Frontal cortex (tissue), 4 donors: ENCODE measurements at places on chromosomes 1 and 21.

DNA sequence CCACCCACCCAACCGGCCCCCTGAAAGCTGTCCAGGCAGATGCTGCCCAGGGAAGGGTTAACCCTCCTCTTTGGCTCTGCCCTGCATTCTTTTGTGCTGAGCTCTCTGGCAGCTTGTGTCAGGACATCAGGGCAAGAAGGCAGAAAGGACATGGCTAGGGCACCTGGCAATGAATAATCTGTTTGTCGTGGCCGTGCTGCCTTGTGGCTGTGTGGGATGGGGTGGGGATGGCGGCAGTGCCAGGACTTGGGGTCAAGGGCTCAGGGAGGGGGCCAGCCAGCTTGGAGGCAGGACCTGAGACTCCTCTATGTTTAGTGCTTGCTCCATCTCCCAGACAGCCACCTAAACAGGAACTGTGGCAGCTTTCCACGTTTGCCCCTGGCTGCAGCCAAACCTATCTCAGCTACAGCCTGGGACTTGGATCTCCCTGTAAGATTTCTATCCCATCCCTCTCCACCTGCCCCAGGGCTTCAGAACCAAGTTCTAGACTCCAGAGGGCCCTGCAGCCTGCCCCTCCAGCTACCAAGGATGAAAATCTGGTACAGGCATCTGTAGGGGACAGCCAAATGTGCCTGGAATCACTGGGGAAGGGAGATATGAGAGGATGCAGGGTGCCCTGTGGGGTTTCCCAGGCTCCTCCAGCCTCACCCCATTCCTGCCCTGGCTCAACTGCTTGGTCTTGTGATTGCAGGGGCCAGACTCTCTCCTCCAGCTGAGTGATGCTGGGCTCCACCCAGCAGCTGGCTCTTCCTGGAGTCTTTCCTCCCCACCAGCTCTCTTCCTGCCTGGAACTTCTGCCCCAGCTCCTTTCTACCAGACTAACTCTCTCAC, 9.6 kb upstream of the GPR37L1 start:
- DNase-seq = no peak

- DNase-seq = no peak
Observed at GRCh38 chr1:3125078-3125477, 56.1 kb downstream of the PRDM16 start.

DNA sequence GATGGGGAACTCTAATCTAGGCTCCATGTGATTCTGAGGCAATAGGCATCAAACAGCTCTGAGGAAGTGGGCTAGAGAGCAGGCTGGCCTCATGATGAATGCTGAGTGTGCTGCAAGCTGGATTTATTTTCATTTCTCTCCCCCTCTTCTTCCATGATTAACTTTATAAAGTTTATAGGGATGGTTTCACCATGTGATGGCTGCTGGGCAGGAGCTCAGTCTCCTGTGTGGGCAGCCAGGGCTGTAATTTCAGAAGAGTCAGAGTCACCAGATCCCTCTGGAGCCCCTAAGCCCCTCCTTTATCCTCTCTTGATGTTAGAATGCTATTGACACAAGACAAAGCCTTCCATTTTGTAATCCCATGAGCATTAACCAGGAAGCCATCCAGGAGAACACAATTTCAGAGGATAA, 143.6 kb downstream of the CNIH3 start:
- DNase-seq = no peak

- no peak for DNase-seq
Observed at GRCh38 chr1:63103682-63104081, 218.7 kb upstream of the FOXD3 start.

DNA sequence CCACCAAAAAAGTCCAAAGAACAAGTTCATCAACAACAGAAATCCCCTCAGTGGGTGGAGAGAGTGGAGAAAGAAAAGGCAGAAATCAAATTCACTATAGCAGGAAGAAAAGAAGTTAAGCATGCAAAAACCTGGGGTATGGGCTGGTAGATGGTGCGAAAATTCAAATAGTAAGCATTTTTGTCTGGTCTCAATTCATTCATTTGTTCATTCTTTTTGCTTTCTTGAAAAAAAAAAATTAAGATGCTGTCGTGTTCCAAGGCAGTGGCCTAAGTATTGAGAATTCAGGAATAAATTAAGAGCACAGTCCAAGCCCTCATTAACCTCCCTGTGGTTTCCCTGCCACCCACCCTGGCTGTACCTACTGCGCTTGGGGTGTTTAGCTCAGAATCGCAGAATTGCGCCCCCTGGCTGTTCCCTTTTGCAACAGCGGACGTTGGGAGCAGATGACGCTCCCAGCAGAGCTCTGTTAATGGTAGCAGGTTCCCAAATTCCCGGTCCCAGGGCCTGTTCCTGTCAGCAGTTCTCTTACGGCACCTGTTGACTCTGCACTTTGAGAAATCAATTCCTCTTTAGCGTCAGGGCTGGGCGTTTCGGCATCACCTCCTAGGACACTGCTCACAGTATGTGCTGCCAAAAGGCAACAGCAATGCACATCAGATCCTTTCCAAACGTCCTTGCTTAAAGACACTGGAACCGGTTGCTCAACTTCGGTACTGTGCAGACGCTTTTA, 34.0 kb upstream of the SSX2IP start:
- DNase-seq = no peak

DNA sequence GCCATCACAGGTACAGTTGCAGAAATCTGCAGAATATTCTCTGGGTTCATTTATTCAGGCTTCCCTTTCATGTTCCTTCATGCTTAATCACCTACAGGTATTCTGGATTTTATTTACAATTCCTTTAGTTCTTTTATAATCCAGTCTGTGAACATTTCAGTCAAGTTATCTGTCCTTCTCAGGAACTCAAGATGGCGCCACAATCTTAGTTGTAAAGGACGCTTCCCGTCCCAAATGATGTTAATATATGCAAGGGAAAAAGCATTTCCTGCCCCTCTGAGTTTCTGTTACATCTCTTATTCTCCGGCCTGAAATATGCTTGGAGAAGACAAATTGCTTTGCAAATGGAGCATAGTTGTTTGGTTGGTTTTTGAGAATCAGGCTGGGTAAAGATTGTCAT, 19.3 kb downstream of the F3 start:
- no peak for DNase-seq

GRCh38 chr1:38117444-38117887, 70.9 kb upstream of the POU3F1 start:
- no peak for DNase-seq

- DNase-seq = no peak
Observed at GRCh38 chr1:198775606-198776005, 136.8 kb downstream of the PTPRC start.

DNA sequence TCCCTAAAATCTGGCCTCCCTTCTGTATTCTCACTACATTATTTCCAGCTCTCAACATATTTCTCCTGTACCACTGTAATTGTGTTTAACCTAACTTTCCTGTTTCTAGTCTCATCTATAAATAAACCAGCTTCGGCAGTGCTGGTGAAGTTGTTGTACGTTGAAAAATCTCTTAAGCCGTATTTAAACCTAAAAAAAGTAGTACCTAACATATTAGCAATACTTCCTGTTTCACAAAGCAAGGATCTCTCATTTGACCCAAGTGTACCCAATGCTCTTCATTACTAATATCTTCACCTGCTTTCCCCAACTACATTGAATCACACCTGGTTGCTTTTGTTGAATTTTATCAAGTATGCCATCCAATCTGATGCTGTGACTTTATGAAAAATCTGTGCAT, 42.2 kb upstream of the RGS21 start:
- no peak for DNase-seq

DNA sequence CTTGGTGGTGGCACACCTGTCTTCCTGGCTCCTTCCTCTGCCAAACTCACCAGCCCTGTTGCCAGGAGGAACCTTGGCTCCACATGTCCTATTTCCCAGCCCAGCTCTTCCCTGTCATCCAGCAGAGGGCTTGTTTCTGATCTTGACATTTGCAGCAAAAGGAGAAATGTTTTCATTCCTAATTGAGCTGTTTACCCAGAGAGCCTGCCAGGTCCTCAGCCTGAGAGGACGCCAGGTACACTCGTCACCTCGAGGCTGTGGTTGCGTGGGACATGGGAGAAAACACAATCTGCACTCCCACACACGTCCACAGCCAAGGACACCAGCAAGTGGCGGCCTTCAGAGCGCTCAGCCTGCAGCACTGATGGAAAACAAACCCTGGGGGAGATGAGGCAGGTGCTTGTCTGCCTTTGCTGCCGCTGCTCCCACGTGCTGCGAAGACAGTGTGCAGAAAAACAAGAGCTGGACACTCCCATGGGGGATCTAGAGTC, 132.8 kb upstream of the CD34 start:
- no peak for DNase-seq

DNA sequence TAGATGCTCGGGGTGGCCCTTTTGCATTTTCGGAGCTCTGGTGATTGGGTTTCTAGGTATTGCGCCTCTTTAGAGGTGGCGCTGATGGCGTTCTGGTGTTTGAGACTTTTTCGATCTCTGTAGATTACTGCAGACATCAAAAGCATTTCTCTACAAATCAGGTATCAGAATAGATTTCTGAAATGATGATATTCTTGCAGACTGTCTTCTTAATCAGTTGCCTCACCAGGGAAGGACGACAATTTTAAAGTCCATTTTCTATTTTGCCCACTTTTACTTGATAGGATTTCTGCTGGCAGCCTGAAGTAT, 65.2 kb upstream of the VAMP3 start:
- no peak for DNase-seq

- no peak for DNase-seq
Observed at GRCh38 chr1:207191061-207191460, 87.0 kb downstream of the C4BPA start.
